ENCODE measurements at places on chromosomes 1 and 21.

GRCh38 chr1:12143631-12144155 lies 23.1 kb upstream of the TNFRSF1B start:
- DNase-seq, result no peak

- no peak for DNase-seq
Measured at GRCh38 chr1:206429421-206429820, 40.9 kb upstream of the IKBKE start.

DNA sequence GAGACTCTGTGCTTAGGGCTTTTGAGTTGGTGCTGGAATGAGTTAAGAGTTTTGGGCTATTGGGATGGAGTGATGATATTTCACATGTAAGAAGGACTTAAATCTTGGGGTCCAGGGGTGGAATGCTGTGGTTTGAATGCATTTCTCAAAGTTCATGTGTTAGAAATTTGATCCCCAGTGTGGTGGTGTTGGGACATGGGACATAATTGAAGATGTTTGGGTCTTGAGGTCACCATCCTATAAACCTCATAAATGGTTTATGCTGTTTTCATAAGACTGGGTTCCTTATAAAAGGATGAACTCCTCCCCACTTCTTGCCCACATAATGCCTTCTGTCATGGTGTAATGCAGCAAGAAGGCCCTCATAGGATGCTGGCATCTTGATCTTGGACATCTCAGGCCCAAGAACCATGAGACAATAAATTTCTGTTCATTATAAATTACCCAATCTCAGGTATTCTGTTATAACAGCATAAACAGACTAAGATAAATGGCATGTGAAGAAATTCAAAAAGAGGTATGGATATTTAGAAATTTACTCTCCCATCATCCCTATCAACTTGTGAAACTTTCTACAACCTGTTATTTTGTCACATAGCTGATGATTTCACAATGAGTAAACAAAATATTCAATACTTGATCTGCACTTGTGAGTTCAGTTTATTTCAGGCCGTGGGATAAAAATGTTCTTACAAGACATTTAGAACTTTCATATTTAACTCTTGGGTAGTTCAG lies 48.0 kb upstream of the NEK7 start:
- DNase-seq, result no peak

GRCh38 chr1:27592931-27593677 lies 10.8 kb downstream of the AHDC1 start:
- no peak for DNase-seq

DNA sequence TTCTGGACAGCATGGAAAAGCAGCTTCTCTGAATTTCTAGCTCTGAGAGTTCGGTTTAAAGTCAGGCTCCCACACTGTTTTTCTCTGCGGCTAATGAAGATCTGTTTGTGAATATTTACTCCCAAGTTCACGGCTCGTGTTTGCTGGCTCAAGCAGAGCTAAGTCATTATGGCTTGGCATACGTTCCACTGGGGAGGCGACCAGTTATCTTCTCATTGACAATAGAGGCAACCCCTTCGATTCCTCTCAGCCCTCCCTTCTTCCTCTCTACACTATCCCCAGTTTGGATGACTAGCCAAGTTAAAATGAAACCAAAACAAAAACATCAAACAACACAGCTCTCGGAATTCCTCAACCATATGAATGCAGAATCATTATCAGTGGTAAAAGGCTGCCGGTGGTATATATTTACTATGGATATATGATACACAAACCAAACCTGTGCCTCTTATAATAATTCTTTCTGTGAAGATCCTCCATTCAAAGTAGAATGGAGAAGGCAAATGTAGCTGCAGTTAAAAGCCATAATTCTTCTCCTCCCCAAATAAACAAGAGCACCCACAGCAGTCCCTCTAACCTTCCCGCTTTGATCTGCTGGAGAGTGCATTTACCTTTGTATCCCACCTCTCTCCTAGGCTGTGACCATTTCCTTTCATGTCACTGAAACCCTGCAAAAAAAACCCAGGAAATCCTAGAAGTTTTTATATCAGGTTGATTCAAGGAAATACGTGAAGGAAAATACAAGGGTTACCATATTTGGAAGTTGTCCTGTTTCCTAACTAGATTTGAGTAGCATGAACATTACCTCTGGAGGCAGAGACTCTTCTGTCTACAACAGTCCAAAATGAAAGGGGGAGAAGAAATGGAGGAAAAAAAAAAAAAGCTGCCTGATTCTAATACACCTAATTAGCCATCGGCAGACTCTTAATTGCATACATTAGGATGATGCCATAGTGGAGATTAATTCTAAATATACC lies 108.3 kb upstream of the USH2A start:
- DNase-seq, result no peak

GRCh38 chr1:25198663-25199252 lies 33.5 kb downstream of the SYF2 start:
- DNase-seq, result no peak

GRCh38 chr21:41674402-41674801 lies 92.5 kb downstream of the RIPK4 start:
- DNase-seq, result no peak
